ENCODE measurements at places on chromosomes 1 and 21.

DNA sequence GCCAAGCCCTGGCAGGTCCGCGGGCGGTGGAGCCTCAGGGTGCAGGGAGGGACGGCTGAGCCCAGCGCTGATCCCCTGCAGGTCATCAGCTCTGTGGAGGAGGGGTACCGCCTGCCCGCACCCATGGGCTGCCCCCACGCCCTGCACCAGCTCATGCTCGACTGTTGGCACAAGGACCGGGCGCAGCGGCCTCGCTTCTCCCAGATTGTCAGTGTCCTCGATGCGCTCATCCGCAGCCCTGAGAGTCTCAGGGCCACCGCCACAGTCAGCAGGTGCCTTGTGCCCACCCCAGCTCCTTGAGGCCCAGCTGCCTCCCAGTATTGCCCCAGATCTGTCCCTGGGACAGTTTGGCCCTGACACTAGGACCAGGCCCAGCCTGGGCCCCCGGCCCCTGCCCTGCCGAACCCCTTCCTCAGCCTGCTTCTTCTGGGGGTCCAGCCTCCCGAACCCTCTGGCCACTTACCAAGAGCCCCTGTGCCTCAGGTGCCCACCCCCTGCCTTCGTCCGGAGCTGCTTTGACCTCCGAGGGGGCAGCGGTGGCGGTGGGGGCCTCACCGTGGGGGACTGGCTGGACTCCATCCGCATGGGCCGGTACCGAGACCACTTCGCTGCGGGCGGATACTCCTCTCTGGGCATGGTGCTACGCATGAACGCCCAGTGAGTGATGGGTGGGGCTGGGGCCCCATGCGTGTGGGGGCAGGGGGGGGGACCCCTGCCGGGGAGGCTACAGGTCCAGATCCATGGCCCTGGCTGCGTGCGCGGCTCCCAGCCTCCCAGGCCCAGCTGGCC is 35.4 kb upstream of the C1QA start:
- no peak overlapping the region for H3K27ac ChIP-seq
- H3K4me1 ChIP-seq: no peaks in the 10 kb centered on the region
- peaks cover 29% of the 10 kb centered on the region for H3K27me3 ChIP-seq
- no peaks in the 10 kb centered on the region for H3K36me3 ChIP-seq

DNA sequence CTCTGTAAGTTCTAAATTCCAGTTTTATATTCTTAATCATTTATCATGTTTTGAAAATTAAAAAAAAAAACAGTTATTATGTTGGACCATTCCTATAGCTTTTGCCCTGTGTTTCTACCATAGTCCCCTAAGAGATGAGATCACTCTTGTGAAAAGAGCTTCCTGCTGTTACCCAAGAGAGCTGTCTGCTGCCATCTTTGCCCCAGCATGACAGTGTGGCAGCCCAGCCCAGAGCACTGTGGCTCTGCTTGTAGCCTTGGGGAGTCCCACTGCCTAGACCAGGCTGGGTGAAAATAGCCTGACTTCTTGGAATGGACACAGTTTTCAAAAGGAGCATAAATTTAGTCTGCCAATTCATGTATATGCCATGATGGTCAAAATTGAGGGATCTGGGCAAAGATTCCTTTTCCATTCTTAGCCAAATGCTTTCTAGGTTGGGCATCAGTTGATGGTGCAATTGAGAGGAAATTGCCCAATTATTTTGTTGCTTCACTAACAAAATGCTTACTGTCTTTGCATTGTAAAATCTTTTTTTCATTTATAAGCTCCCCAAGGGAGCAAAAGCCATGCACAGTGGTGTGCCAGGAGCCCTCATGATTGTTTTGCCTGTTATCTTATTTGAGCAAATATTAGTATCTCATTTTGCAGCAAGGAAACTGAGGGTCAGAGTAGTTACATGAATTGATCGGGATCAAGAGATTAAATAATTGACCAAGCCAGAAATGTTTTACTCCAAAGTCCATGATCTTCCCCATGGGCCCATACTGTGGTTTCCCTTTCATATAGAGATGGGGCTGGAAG is 72.8 kb downstream of the ETS2 start:
- H3K4me3 ChIP-seq: no peak overlapping the region
- no peaks in the 10 kb centered on the region for H3K4me1 ChIP-seq
- no peak overlapping the region for H3K27ac ChIP-seq
- H3K36me3 ChIP-seq: peaks cover 14% of the 10 kb centered on the region
- no peak for DNase-seq

DNA sequence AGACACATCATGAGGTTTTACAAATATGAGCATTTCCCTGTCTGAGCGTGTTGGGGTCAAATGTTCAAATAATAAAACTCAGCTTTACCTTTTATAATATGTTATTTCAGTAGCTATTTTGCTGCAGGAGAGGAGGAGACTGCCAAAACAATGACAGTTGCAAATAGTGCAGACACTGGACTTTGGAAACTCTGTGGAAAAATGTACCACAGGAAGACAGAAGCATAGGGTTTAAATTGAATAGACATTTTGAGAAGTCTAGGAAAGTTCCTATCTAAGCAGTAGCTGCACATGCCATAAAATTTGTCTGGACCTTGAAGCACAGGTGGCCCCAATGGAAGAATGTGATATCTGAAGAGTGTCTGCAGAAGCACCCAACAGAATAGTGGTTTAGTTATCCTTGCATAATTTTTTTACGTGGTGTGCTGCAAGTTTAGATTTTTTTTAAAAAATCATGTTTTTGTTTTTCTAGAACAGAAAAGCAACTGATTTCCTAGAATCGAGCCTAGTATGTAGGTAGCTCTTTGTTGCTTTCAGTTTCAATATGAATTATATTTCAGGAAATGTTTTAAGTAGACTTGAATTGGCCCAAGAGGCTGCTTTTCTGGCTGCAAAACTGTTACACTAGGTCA is 14.0 kb upstream of the GBP5 start:
- H3K4me3 ChIP-seq: peak overlapping the region; percentile 59
- no peaks in the 10 kb centered on the region for H3K27me3 ChIP-seq
- DNase-seq: peak; percentile 14
- peaks cover 12% of the 10 kb centered on the region for H3K36me3 ChIP-seq
- H3K4me1 ChIP-seq: peaks cover 28% of the 10 kb centered on the region

- no peak for DNase-seq
- H3K4me1 ChIP-seq: peaks cover 26% of the 10 kb centered on the region
- peak overlapping the region; percentile 90 for H3K4me3 ChIP-seq
- no peaks in the 10 kb centered on the region for H3K36me3 ChIP-seq
These were observed 13.8 kb downstream of the SLC35E2B start for GRCh38 chr1:1678581-1679380.

DNA sequence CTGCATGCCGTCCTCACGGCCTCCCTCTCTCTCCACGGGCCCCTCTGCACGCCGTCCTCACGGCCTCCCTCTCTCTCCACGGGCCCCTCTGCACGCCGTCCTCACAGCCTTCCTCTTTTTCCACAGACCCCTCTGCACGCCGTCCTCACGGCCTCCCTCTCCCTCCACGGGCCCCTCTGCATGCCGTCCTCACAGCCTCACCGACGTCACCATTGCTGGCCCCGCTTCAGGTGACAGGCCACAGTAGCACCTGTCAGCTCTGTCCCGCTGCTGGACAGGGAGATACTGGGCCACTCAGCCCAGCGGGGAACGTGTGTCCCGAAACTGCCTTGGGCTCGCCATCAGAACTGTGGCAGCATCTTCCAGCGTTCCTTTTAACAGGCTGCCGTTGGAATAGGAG is 82.8 kb upstream of the COL6A1 start:
- H3K36me3 ChIP-seq: no peaks in the 10 kb centered on the region
- H3K27ac ChIP-seq: no peak overlapping the region
- H3K4me3 ChIP-seq: no peak overlapping the region
- no peak for DNase-seq
- H3K27me3 ChIP-seq: no peaks in the 10 kb centered on the region

DNA sequence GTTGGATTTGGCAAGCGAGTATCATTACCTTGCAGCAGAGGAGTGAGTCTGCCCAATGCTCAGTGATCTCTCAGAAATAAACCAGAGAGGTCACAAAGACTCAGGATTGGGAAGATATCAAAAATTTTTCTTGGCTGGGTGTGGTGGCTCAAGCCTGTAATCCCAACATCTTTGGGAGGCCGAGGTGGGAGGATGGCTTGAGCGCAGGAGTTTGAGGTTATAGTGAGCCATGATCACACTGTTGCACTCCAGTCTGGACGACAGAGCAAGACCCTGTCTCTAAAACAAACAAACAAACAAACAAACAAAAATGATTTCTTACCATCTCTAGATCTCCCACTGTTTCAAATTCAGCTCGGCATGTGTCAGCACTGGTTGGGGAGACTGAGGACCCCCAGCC is 13.3 kb upstream of the BECN2 start:
- no peaks in the 10 kb centered on the region for H3K27me3 ChIP-seq
- DNase-seq: no peak
- no peak overlapping the region for H3K4me3 ChIP-seq
- no peaks in the 10 kb centered on the region for H3K36me3 ChIP-seq

DNA sequence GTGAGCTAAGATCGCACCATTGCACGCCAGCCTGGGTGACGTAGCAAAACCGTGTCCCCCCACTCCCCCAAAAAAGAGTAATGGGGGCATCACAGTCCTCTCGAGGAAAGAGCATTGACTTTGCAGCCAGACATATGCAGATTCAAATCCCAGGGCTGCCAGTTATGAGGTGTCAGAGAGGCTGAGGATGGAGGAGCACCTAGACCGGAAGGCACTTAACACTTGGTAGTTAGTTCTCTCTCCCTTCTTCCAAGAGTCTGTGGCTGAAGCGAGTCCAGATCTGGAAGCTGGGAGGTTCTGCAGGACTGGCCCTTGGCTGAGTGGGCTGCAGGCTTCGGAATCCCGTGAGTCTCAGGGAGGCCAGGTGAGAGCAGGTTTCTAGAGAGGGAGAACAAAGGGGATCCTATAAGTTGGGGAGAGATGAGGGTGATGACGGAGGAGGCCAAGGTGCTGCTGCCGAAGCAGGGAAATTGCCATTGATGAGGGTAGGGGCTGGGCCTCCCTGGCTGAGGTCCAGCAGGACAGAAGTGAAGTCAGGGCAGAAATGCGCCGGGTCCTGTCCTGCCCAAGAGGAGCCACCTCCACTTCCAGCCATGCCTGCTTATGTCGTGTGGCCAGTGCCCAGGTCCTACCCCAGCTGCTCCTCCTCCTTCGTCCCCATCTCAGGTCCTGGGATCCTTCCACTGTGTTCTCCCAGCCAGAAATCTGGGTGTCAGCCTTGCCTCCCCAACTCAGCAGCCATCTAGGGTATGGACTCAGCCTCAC is 13.3 kb upstream of the SPOCD1 start:
- no peak overlapping the region for H3K27ac ChIP-seq
- no peak for DNase-seq
- no peaks in the 10 kb centered on the region for H3K36me3 ChIP-seq
- peak overlapping the region; percentile 10 for H3K4me3 ChIP-seq
- no peaks in the 10 kb centered on the region for H3K27me3 ChIP-seq

GRCh38 chr21:44382536-44382935 is 29.1 kb downstream of the TRPM2 start:
- peaks cover 54% of the 10 kb centered on the region for H3K36me3 ChIP-seq
- DNase-seq: no peak
- no peak overlapping the region for H3K4me3 ChIP-seq
- H3K4me1 ChIP-seq: peaks cover 8% of the 10 kb centered on the region
- H3K27me3 ChIP-seq: no peaks in the 10 kb centered on the region

- H3K27ac ChIP-seq: no peak overlapping the region
- no peaks in the 10 kb centered on the region for H3K27me3 ChIP-seq
- H3K4me3 ChIP-seq: no peak overlapping the region
- H3K36me3 ChIP-seq: peaks cover 16% of the 10 kb centered on the region
These were observed 21.5 kb downstream of the SPATA45 start for GRCh38 chr1:212825798-212826452.

DNA sequence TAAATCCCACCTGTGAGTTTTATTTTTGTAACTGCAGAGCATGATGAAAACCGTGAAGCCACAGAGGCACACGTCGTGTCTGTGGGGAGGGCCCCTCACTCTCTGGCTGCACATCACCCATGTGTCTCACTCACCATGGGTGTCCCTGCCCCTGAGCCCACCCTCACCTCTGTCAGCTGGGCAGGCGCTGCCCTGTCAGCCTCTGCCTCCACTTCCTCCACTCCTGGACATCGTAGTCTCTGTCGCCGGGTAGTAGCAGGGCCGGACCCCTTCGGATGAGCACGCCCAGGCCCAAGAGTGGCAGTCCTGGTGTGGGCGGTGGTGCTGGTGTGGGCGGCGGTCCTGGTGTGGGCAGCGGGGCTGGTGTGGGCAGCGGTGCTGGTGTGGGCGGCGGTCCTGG is 37.3 kb downstream of the COL18A1 start:
- H3K4me3 ChIP-seq: no peak overlapping the region
- no peaks in the 10 kb centered on the region for H3K36me3 ChIP-seq
- no peak overlapping the region for H3K27ac ChIP-seq
- H3K4me1 ChIP-seq: peaks cover 5% of the 10 kb centered on the region

DNA sequence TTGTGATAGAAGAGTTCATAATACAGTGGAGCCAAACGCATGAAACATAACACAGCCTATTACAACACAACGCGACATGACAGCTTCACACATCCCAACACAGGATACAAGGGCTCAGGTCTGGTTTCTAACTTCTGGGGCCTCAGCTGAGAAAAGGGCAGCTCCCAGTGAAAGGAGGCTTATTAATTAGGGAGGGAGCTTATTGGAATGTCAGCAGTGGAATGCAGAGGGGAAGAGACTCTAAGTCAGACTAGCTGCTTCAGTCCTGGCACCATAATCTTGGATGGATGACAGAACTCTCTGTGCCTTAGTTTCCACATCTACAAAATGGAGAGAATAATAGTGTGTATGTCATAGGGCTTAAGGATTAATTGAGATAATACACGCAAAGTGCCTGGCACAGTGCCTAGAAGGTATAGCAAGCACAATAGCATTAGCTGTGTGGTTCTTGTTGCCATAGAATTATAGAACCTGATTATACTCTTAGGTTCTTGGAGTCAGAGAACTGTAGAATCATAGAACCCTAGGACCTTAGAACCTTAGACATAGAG is 22.7 kb upstream of the SLC2A1 start:
- peaks cover 4% of the 10 kb centered on the region for H3K36me3 ChIP-seq
- H3K4me3 ChIP-seq: no peak overlapping the region
- peak overlapping the region; percentile 63 for H3K27ac ChIP-seq
- DNase-seq: no peak
- peaks cover 23% of the 10 kb centered on the region for H3K4me1 ChIP-seq

- H3K4me1 ChIP-seq: no peaks in the 10 kb centered on the region
- no peaks in the 10 kb centered on the region for H3K27me3 ChIP-seq
- no peak overlapping the region for H3K27ac ChIP-seq
- no peak overlapping the region for H3K4me3 ChIP-seq
- H3K36me3 ChIP-seq: no peaks in the 10 kb centered on the region
These were observed 58.4 kb downstream of the OSBPL9 start for GRCh38 chr1:51675177-51675780.

DNA sequence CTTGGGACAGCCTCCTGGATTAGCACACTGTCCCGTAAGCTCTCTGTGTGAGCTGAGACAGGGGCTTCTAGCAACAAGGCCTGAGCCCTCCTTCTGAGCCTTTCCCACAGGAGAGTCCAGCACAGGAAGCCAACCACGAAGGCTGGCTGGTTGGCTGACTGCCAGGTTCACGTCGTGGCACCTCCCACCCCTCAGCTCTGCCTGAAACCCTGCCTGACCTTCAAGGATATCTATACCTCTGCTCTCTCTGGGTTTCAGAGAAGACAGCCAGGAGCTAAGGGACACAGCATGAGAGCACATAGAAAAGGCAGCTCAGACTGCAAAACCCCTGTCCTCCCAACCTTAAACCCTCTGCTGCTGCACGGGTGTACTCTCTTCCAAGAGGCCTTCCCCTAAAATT is 13.9 kb downstream of the DLGAP3 start:
- peaks cover 4% of the 10 kb centered on the region for H3K27me3 ChIP-seq
- no peak overlapping the region for H3K27ac ChIP-seq
- no peak overlapping the region for H3K4me3 ChIP-seq
- peaks cover 30% of the 10 kb centered on the region for H3K4me1 ChIP-seq

Measured in naive B cell (primary cell).